ENCODE measurements at places on chromosomes 3 and 15. TPM values are rescaled to one million over a fixed set of nuclear protein-coding genes. Genes with fewer than 3 reads are reported as not detected.

The WWTR1 gene
- 298 TPM for total RNA-seq

The NPAP1 gene
- total RNA-seq = not detected

The GPR149 gene
- not detected for total RNA-seq

The GPR160 gene
- total RNA-seq = 0.18 TPM

DNA sequence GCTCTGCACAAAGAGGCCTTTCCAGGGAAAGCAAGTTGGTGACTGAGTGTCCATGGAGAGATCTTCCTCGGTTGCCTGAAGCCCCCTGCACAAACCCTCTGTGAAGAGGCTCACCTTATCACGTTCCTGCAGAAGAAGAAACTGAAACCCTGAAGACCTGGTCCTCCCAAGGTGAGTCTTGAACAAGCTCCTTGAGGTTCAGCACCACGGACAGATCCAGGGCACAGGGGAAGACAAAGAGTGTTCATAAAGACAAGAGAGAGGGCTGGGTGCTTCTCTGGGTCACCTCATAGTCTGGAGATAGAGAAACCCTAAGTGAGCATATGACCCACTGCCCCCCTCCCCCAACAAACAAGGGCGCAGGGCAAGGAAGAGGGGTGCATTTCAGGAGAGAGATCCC, 21.7 kb upstream of the TBC1D21 start:
- no peaks in the 10 kb centered on the region for H3K36me3 ChIP-seq
- H3K4me3 ChIP-seq = no peak overlapping the region
- DNase-seq = no peak
- no peaks in the 10 kb centered on the region for H3K4me1 ChIP-seq
- H3K27ac ChIP-seq = no peak overlapping the region
- H3K27me3 ChIP-seq = peaks cover 2% of the 10 kb centered on the region

GRCh38 chr15:92810418-92811138, 89.5 kb upstream of the CHD2 start:
- peak overlapping the region; percentile 44 for H3K4me3 ChIP-seq
- H3K27ac ChIP-seq = peak overlapping the region; percentile 100
- peaks cover 42% of the 10 kb centered on the region for H3K4me1 ChIP-seq
- DNase-seq = no peak
- no peaks in the 10 kb centered on the region for H3K36me3 ChIP-seq
- no peaks in the 10 kb centered on the region for H3K27me3 ChIP-seq

DNA sequence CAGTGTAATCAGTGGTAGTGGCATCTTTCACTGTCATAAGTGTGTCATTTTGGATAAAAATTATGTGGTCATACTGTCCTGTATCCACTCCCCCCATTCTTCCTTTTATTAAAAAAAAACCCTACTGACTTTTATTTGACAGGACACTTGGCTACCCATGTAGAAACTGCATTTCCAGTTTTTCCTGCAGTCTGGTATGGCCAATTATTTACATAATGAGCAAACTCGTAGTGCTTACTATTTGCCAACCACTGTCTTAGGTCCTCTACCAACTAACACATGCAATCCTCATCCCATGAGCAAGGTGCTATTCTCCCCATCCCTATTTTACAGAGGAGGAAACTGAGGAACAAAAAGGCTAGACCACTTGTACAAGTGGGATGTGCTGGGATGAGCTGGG, 129.1 kb downstream of the MECOM start:
- DNase-seq = no peak
- H3K27me3 ChIP-seq = no peaks in the 10 kb centered on the region
- H3K4me1 ChIP-seq = no peaks in the 10 kb centered on the region
- no peak overlapping the region for H3K27ac ChIP-seq
- H3K4me3 ChIP-seq = no peak overlapping the region
- H3K36me3 ChIP-seq = no peaks in the 10 kb centered on the region

- H3K4me3 ChIP-seq = no peak overlapping the region
- peaks cover 31% of the 10 kb centered on the region for H3K4me1 ChIP-seq
- H3K27ac ChIP-seq = no peak overlapping the region
- no peaks in the 10 kb centered on the region for H3K36me3 ChIP-seq
- no peak for DNase-seq
- H3K27me3 ChIP-seq = no peaks in the 10 kb centered on the region
Measured at GRCh38 chr15:77624868-77625267, 7.8 kb downstream of the LINGO1 start.

- no peak overlapping the region for H3K4me3 ChIP-seq
- no peaks in the 10 kb centered on the region for H3K27me3 ChIP-seq
- H3K4me1 ChIP-seq = peaks cover 7% of the 10 kb centered on the region
- H3K36me3 ChIP-seq = no peaks in the 10 kb centered on the region
- no peak overlapping the region for H3K27ac ChIP-seq
Measured at GRCh38 chr3:128585974-128586373, 64.6 kb downstream of the RPN1 start.

DNA sequence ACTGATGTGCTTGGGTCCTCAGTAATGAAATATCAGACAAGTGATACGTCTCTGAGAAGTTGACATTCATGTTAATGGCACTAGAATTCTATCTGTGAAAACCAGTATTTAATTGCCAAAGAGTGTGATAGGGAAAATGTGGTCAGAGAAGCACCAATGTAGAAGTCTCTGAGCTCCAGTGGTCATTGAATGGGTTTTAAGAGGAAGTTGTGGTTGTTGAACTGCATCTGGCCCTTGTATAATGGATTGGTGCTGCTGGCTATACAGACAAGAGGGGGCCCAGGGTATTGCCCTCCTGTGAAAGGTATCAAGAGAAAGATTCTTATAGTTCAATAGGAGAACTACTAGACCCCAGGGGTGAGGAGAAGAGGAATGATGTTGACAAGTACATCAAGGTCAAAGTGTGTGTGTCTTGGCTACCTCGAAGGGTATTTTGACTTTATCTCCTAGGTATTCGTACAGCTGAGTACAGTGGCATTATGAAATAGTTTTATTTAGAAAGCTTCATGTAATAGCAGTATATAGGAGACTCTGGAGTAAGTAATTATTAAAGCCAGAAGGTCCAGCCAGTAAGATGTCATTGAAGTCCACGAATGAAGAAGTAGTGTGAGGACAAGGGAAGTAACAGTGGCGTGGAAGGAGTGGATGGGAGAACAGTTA, 47.1 kb downstream of the CHD2 start:
- H3K36me3 ChIP-seq = peaks cover 84% of the 10 kb centered on the region
- DNase-seq = no peak
- H3K4me1 ChIP-seq = no peaks in the 10 kb centered on the region
- H3K27me3 ChIP-seq = no peaks in the 10 kb centered on the region

DNA sequence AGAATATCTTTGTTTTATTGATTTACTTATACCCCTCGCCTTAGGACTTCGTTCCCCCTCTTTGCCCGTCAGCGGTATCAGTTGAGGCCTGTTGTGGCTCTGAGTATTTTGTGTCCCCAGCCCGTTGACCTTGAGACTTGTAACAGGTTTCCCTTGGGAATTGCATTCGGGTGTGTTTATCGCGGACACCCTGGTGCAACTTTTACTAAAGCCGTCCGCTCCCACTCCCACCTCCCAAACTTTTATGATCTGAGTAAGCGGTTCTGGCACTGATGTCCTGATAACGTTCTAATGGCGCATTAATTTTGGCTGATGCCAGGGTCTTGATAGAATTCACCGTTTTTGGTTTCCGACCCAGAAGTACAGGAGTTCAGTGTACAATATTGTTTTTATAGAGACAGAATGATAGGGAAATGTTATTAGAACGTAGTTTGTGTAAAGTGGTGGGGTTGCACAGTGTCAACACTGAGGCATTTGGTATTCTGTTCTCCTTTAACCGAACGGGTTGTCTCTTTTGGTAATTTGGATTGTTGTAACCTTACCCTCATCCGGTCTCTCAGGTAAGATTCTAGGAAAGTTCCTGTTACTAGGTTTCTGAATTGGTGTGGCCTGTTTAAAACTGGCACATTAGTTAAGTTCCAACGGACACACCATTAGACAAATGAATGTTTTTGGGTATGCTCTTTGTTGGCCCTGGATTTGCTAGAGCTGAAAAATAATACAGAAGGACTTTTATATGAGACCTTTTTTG, 47.8 kb downstream of the OIP5 start:
- H3K27ac ChIP-seq = peak overlapping the region; percentile 98
- no peak for DNase-seq
- H3K4me3 ChIP-seq = peak overlapping the region; percentile 93
- H3K27me3 ChIP-seq = no peaks in the 10 kb centered on the region
- H3K4me1 ChIP-seq = peaks cover 2% of the 10 kb centered on the region
- H3K36me3 ChIP-seq = peaks cover 19% of the 10 kb centered on the region

GRCh38 chr3:20646425-20646824, 460.4 kb upstream of the SGO1 start:
- H3K4me1 ChIP-seq = no peaks in the 10 kb centered on the region
- DNase-seq = no peak
- H3K36me3 ChIP-seq = no peaks in the 10 kb centered on the region
- no peak overlapping the region for H3K4me3 ChIP-seq
- no peaks in the 10 kb centered on the region for H3K27me3 ChIP-seq

DNA sequence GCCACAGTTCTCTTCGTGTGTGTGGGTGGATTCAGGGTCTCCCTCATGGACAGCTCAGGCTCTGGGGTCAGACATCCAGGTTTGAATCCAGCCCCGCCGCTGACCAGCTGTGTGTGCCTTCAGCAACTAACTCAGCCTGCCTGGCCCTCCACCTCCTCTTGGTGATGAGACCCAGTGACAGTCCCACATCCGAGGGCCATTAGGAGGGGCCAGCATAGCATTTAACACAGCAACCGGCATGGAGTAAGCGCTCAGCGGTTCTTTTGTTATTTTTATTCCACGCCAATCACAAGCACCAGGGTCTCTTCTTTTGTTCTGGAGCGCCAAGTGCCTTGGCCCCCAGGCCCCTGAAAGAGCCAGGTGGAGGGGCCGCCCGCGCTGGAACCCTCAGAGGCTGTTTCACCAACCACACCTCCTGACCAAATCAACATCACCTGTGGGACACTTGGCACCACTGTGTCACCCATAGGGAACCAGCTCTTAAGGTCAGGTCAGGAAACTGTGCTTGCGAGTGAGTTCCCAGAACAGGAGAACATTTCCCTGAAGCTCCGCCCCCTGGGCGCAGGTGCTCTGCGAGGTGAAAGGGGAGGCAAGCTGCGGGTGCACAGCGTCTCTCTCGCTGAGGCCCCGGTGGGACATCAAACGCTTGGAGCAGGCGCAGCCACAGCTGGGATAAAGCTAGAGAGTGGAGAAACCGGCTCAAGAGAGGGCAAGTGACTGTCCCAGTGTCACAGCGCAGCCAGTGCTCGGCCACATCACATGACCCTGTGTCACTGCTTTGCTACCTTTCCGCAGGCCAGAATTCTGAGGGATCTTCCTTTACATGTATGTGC, 311.3 kb downstream of the UACA start:
- DNase-seq = no peak
- H3K36me3 ChIP-seq = no peaks in the 10 kb centered on the region
- H3K4me1 ChIP-seq = no peaks in the 10 kb centered on the region
- H3K27ac ChIP-seq = no peak overlapping the region
- no peaks in the 10 kb centered on the region for H3K27me3 ChIP-seq

GRCh38 chr15:50137893-50138292, 18.9 kb upstream of the ATP8B4 start:
- DNase-seq = no peak
- H3K4me1 ChIP-seq = no peaks in the 10 kb centered on the region
- no peaks in the 10 kb centered on the region for H3K36me3 ChIP-seq
- no peak overlapping the region for H3K27ac ChIP-seq
- H3K4me3 ChIP-seq = no peak overlapping the region

- peaks cover 29% of the 10 kb centered on the region for H3K4me1 ChIP-seq
- H3K27me3 ChIP-seq = no peaks in the 10 kb centered on the region
- no peaks in the 10 kb centered on the region for H3K36me3 ChIP-seq
- DNase-seq = no peak
Measured at GRCh38 chr3:129653019-129653418, 46.5 kb upstream of the PLXND1 start.

DNA sequence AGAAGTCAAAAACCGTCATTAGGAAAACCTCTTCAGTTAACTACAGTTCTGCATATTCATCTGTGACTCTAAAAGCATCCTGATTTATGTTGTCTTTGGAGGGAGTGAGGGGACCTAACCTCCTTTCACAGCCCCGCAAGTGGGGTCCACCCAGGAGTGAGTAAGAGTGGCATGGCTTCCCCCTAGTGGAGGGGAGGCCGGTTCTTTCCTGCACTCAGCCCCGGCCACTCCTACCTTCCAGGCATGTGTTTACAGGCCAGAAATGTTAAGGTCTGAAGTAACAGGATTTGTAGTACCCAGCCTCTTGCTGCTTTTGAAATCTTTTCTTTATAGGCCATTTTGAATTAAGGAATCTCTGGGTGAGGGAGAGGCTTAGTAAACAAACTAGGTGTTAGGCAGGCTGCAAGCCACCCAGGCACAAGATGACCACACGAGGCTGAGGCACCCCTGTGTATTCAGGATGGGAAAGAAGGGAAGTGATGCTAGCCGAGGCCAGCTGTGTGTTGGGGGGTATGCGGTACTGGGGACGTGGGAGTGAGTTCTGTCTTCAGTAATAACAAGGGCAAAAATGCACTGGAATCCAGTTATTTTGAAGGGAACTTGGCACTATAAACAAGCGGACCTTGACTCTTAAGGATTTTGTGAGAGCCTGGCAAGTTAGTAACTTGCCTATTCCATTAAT, 50.5 kb downstream of the CTDSPL start:
- no peaks in the 10 kb centered on the region for H3K36me3 ChIP-seq
- no peak for DNase-seq
- H3K27ac ChIP-seq = no peak overlapping the region

DNA sequence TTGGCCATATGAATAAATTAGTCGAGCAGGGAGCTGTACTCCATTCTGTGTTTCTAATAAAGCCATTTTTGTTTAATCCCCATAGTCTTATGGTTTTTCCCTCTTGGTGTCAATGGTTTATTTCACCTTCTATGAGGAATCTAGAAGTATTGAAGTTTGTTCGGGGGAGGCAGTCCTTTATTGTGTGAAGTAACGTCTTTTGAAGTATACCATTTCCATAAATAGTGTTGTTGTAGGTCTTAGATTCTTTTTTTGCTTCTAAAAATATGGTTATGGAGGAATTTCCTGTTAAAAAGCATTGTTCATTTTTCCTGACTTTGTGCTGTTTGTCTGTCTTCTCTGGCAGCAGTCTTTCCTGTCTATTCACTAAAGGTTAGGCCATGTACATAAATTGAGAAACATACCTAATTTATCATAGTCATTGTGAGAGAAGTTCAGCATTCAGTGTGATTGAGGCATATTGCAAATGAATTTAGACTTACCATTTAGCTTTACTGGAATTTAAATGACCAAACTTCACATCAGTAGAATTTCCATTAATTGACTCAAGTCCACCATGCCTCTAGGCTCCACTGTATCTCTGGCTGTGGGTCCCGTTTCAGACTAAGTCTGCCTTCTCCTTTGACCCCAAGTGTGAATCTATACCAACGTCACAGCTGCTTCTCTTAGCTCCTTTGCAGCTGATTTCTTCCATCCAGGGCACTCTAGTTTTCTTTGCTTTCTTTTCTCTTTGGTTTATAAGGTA, 37.3 kb downstream of the YEATS2 start:
- H3K27me3 ChIP-seq = no peaks in the 10 kb centered on the region
- no peak for DNase-seq
- H3K4me3 ChIP-seq = no peak overlapping the region
- H3K36me3 ChIP-seq = peaks cover 13% of the 10 kb centered on the region
- no peak overlapping the region for H3K27ac ChIP-seq
- H3K4me1 ChIP-seq = no peaks in the 10 kb centered on the region

- DNase-seq = no peak
- no peaks in the 10 kb centered on the region for H3K4me1 ChIP-seq
- no peaks in the 10 kb centered on the region for H3K27me3 ChIP-seq
- no peak overlapping the region for H3K27ac ChIP-seq
- peaks cover 14% of the 10 kb centered on the region for H3K36me3 ChIP-seq
- no peak overlapping the region for H3K4me3 ChIP-seq
Measured at GRCh38 chr15:50751394-50751793, 14.1 kb downstream of the SPPL2A start.
